Activated T-cell treated with anti-CD3 and anti-CD28 coated beads, Interleukin-2, amount 50 U/mL, for 72 hours (primary cell): ENCODE measurements at places on chromosomes 1 and 21. TPM values are rescaled to one million over a fixed set of nuclear protein-coding genes. Genes with fewer than 3 reads are reported as not detected.
A peak's percentile ranks its signal among the peaks of the same experiment; 100 is the strongest.

LCE1B gene
- not detected for total RNA-seq

TNFRSF14 gene
- total RNA-seq = 141 TPM

SHISA4 gene
- total RNA-seq = 0.97 TPM

COL9A2 gene
- total RNA-seq = 36.3 TPM

RBP7 gene
- total RNA-seq = not detected

DNA sequence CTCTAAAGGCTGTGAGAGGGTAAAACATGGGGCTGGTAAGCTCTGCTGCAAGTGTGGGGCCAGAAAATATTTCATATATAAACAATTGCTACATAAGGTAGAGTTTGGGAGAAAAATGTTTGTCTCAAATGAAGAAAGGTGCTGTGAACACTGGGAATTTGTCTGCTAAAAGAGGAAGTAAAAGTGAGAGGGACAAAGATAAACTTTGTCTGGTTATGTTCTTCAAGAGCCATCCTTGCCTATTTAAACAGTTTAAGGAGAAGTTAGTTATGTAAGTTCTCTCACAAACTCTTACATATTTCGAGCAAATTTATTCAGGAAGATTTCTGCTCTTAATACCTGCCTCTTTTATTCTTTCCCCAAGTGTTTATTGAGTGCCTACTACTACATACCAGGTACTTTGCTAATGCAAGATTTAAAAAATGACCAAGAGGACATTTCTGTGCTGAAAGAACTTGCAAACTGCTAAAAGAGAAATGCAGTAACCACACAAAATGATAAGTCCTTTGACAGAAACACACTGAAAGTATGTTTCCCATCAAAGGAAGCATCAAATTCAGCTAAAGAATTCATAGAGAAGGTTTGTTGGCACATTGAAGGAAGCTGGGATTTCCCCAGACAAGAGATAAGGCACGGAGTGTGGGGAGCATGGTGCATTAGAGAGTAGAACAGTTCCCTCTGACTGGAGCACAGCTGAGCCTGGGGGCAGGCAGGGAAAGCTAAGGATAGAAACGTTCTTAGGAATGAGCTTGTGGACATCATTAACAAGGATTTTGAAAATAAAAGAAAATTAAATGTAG, 549.1 kb downstream of the PTBP2 start:
- H3K27ac ChIP-seq = no peak overlapping the region
- no peaks in the 10 kb centered on the region for H3K27me3 ChIP-seq
- peaks cover 3% of the 10 kb centered on the region for H3K36me3 ChIP-seq
- no peaks in the 10 kb centered on the region for H3K4me1 ChIP-seq
- DNase-seq = no peak
- H3K4me3 ChIP-seq = no peak overlapping the region

DNA sequence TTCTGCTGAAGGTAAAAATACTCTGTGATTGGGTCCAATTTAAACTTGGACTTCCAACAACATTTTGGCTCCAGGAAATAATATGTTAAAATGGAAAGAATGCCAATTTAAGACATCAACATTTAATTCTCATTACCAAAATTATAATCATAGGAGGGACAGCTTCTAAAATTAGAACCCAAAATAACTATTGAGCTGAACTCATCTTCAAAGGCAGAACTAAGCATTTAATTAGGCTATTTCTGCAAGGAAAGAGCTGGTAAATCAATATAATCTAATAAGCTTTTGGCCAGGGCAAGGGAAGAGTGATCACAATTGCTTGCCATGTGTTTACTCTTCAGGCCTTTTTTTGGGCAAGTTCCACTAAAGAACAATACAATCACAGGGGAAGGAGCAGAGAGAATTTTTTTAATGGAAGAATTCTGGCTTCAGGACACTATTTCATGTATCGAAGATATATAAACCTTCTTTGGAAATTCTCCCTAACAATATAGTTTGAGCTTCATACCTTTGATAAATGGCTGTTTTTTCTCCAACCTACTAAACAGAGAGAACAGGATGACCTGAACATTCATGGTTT, 133.1 kb upstream of the PTBP2 start:
- H3K4me1 ChIP-seq = no peaks in the 10 kb centered on the region
- DNase-seq = no peak
- no peaks in the 10 kb centered on the region for H3K36me3 ChIP-seq
- H3K4me3 ChIP-seq = no peak overlapping the region

GRCh38 chr1:43933386-43934100, at the start of gene ARTN:
TSS of gene ARTN (plus strand) at chr1:43933801. CDS start at chr1:43935657, 1,856 bp downstream.
- H3K27ac ChIP-seq = no peak within 1 kb of the TSS
- DNase-seq = peak; percentile 30
- no peaks in the 10 kb centered on the region for H3K36me3 ChIP-seq
- peaks cover 29% of the 10 kb centered on the region for H3K27me3 ChIP-seq
- H3K4me1 ChIP-seq = peaks cover 24% of the 10 kb centered on the region

DNA sequence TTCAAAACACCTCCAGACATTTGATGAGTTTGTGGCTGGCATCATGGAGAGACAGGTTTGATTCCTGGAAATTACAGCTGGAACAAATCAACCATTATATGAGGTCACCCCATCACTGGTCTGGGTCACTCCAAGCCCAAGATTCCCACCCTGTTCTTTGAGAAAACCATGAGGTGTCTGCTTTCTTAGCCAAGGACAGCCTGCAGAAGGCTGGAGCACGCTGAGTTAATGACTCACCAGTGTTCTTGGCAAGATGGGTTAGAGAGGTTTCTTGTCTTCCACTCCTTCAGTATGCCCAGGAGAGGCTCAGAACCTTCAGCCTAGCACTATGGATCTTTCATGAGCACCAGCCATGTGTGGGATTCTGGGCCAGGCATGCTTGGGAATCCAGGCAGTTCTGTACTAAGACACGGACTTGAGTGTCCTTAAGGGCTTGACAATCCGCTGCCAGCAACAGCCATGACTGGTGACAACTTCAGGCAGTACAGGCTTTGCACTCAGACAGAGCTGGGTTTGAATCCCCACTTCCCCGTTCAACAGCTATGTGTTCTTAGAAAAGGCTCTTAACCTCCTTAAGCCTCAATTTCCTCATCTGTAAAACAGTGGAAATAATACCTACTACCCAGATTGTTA, 43.9 kb downstream of the GRHL3 start:
- H3K36me3 ChIP-seq = no peaks in the 10 kb centered on the region
- peaks cover 28% of the 10 kb centered on the region for H3K4me1 ChIP-seq
- no peak for DNase-seq
- no peaks in the 10 kb centered on the region for H3K27me3 ChIP-seq
- H3K4me3 ChIP-seq = no peak overlapping the region

- peaks cover 6% of the 10 kb centered on the region for H3K36me3 ChIP-seq
- no peak for DNase-seq
- no peak overlapping the region for H3K27ac ChIP-seq
Measured at GRCh38 chr1:21674957-21675356, 5.8 kb upstream of the RAP1GAP start.

- H3K36me3 ChIP-seq = no peaks in the 10 kb centered on the region
- no peak overlapping the region for H3K27ac ChIP-seq
- peaks cover 8% of the 10 kb centered on the region for H3K4me1 ChIP-seq
- no peak for DNase-seq
- H3K4me3 ChIP-seq = no peak overlapping the region
Measured at GRCh38 chr1:43463479-43463878, 9.7 kb upstream of the HYI start.

DNA sequence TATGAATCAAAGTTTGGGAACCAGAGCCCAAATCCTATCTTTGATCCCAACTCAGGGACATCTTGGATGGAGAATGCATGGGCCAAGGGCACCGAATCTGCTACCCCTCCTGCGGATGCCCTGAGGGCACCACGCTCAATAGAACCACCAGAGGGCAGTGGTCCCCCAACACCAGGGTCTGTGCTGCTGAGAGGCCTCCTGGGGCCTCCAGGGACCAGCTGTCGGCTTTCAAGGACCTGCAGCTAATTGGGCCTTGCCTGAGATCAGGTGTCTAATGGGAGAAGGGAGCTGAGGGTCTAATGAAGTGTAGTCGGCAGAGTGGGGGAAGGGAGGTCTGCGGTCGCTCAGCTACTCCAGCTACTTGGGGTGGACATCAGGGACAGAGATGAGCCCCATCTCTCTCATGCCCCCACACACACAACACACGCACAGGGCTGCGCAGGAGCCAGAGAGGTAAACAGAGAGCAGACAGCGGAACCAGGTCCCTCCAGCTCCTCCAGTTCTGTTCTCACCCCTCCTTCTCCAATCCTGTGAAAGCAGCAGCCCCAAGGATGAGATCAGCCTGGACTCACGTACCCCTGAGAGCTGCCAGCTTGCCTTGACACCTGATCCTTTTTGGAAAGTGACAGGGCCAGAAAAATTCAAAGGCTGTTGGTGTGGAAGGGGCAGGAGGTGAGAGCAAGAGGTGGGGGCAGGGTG, 34.9 kb upstream of the PPP1R15B start:
- peak overlapping the region; percentile 74 for H3K27ac ChIP-seq
- H3K4me3 ChIP-seq = no peak overlapping the region
- peak; percentile 75 for DNase-seq
- no peaks in the 10 kb centered on the region for H3K27me3 ChIP-seq
- peaks cover 59% of the 10 kb centered on the region for H3K4me1 ChIP-seq
- peaks cover 10% of the 10 kb centered on the region for H3K36me3 ChIP-seq

DNA sequence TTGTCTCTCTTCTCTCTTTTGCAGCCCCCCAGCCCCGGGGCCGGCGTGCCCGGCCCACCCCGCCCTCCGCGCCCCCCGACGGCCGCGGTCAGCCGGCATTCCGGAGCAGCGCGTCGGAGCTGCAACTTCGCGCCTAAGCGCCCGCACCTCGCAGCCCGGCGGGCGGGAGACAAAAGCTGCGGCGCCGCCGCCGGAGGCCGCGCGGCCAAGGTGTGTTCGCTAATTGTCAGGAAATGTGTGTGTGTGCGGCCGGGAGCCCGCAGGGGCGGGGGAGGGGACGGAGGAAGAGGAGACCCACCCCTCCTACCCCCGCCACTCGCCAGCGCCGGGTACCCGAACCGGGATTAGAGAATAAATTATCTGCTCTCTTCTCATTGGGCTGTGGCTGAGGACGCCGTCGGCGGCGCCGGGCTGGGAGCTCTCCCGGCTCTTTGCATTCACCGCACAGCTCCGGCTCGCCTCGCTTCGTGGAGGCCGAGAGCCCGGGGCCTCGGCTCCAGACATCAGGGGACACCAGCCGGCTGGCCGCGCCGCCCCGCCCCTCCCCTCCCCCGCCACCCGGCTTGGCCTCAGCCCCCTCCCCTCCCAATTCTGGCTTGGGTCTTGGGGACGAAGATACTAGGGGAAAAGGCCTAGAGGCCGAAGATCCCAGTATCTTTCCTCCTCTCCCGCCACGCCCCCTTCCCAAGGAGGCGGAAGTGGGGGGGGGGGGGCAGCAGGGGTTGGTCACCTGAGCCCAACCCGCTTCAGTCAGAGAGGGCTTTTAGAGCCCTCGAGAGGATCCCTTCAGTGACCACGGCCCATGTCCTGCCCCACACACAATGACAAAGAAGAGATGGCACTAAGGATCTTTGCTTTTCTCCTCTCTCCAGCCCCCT, 1.3 kb upstream of the BLACAT1 start:
- DNase-seq = no peak
- H3K4me3 ChIP-seq = peak overlapping the region; percentile 48
- H3K36me3 ChIP-seq = no peaks in the 10 kb centered on the region
- H3K4me1 ChIP-seq = peaks cover 10% of the 10 kb centered on the region
- no peak overlapping the region for H3K27ac ChIP-seq

DNA sequence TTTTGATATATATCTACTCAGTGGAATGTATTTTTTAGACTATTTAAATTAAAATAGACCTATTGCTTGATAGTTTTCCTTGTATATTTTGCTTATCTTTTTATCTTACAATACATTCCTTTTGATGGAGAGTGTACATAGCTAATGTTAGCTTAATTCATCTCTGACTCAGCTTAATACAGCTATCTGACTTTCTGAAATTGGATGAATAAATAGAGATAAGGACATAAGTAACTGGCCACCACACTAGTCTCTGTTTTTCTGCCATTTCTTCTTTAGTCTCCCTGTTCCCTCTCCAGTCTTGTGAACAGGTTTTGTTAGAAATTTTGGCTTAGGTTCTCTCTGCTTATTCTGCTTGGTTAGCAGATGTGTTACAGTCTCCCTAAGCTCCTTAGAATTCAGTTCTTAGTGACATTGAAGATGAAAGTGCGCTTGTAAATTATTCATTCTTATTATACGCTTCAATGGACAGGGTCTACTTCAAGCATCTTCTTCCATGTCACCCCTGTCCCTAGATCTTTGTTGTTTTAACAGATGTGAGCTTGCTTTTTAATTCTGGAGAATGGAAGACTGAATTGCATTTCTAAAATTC, 59.6 kb downstream of the XPR1 start:
- H3K4me1 ChIP-seq = no peaks in the 10 kb centered on the region
- no peaks in the 10 kb centered on the region for H3K27me3 ChIP-seq
- no peak for DNase-seq

GRCh38 chr1:40257688-40258444, at the start of gene ZMPSTE24:
TSS of gene ZMPSTE24 (plus strand) at chr1:40258236. CDS start at chr1:40258272, 36 bp downstream.
- peaks cover 21% of the 10 kb centered on the region for H3K36me3 ChIP-seq
- peak within 1 kb of the TSS; percentile 99 for H3K27ac ChIP-seq
- H3K4me1 ChIP-seq = peaks cover 58% of the 10 kb centered on the region

- no peak for DNase-seq
- H3K36me3 ChIP-seq = no peaks in the 10 kb centered on the region
- H3K27ac ChIP-seq = no peak overlapping the region
- no peak overlapping the region for H3K4me3 ChIP-seq
- no peaks in the 10 kb centered on the region for H3K4me1 ChIP-seq
Measured at GRCh38 chr21:33839806-33840205, 75.8 kb downstream of the ATP5PO start.

- no peaks in the 10 kb centered on the region for H3K4me1 ChIP-seq
- H3K27me3 ChIP-seq = no peaks in the 10 kb centered on the region
- no peak for DNase-seq
Measured at GRCh38 chr1:81543764-81544163, 257.0 kb upstream of the ADGRL2 start.
